ENCODE measurements at places on chromosomes 6 and 20. TPM values are rescaled to one million over a fixed set of nuclear protein-coding genes. Genes with fewer than 3 reads are reported as not detected.

SLC35D3 gene
- not detected for total RNA-seq

PRSS35 gene
- total RNA-seq, result 3.9 TPM

BMP7 gene
- total RNA-seq, result 15.3 TPM

NFATC2 gene
- 3.9 TPM for total RNA-seq

IL20RA gene
- 0.07 TPM for total RNA-seq

GPR6 gene
- not detected for total RNA-seq

OR2J3 gene
- not detected for total RNA-seq
